ENCODE measurements at places on chromosomes 4 and X.

DNA sequence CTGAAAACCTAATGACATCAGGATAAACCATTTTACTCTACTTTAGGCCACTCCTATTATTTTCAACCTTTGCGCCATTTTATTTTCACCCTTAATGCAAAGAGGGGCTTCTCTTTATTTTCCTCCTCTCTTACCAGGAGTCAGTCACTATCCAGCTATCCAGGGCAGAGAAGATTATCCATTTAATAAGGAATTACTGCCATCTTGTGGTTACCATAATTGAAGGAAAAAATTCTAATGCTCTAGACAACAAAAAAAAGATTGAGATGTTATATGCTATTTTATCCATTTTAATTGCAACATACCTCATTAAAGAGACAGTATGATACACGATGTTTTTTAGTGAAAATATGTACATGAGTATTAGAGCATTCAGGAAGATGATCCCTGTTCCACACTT is 514.5 kb upstream of the FAM241A start:
- no peak for DNase-seq

GRCh38 chrX:30935985-30936384 is 46.9 kb upstream of the TAB3 start:
- no peak for DNase-seq

DNA sequence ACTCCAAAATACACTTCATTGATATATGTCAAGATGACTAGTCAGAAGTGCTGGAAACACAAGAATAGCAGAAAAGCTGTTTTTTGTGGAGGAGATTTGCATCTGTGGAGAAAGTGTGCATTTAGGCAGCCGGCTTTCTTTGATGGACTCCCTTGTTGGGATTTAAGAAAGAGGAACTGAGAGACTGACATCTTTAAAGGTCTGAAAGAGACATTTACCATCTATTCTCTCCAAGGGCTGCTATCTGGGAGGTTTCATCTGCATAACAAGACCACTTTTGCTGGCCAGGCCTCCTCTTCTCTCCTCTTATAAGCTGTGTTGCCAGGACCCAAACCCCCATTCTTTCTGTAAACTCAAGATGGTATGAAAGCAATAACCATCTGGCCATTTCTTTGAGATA is 1065.0 kb downstream of the NLGN4X start:
- no peak for DNase-seq

- no peak for DNase-seq
These were observed 17.5 kb downstream of the ANKRD50 start for GRCh38 chr4:124694946-124695598.

- no peak for DNase-seq
These were observed 15.6 kb downstream of the RBM41 start for GRCh38 chrX:107102980-107103379.

DNA sequence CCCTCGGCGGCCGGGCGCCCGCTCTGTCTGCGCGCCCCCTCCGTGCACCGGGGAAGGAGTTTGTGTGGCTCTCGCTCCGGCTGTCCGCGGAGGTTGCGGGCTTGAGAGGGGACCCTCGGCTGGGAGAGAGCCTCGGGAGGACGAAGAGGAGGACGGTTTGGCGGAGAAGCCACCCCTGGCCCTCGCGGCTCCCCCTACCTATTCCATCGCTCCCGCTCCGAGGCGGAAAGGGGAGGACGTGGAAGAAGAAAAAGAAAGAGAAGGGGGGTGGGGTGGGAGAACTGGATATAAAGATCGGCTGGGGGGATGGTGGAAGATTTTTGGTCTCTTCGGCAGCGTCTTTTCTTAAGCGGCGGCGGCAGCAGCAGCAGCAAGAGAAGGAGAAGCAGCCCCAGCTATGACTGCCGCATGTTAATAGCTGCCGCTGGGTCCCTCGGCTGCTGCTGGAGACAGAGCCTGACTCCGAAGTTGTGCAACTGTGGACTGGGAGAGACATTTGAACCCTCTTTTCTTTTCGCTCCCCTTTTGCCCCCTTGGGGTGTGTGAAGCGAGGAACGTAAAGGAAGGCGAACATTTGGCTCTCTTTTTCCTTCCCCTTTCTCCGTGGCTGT is 895 bp downstream of the ADGRL3 start:
- no peak for DNase-seq

GRCh38 chrX:15468036-15468435 is 25.1 kb downstream of the PIR start:
- no peak for DNase-seq

- no peak for DNase-seq
These were observed 33.8 kb upstream of the MAMLD1 start for GRCh38 chrX:150329282-150329681.

DNA sequence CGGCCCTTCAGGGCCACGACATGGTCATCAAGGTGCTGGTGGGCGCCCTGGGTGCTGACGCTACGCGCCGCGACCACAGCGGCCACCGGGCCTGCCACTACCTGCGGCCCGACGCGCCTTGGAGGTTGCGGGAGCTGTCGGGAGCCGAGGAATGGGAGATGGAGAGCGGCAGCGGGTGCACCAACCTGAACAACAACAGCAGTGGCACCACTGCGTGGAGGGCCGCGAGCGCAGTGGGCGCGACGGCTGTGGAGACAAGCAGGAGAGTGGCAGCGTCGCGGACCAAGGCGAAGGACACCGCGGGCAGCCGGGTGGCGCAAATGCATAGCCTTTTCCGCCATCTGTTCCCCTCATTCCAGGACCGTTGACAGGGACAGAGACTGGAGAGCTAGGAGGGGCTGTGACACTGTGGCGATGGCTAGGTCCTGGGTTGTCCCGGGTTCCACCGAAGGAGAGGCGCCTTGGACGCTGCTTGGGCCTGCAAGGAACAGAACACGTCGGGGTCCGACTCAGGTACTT is 919 bp downstream of the SOWAHD start:
- no peak for DNase-seq

DNA sequence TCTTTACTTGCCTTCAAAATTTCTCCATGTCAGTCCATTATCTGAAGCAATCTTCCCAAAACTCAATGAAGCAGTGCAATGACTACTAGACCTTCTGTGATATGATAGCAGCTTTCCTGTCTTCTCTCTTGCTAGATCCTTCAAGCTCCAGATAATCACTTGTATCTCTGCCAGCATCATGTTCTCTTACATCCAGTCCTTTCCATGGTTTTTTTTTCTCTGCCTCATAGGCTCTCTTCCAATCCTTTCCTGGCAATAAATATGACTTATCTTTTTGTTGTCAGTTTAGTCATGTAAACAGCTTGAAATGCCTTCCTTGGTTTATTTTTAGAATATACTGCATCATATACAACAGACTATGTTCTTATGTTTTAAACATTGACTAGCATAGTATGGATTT is 193.5 kb downstream of the CFAP299 start:
- no peak for DNase-seq

DNA sequence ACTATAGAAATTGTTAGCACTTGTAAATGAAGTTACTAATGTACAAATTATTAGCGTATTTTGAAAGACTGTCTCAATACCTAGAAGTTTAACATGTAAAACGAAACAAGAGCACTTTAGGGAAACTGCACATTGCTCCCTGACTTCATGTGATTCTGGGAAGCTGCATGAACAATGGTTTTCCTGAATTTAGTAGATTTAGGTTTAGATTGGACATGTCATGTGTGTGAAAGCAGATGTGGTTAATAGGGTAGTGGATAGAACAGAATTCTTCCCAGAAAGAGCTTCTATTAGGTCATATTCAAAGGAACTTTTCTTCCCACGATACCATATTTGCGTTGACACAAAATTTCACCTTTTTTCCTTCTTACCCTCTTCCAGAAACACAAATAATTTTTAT is 14.9 kb upstream of the CXCL8 start:
- DNase-seq: no peak

DNA sequence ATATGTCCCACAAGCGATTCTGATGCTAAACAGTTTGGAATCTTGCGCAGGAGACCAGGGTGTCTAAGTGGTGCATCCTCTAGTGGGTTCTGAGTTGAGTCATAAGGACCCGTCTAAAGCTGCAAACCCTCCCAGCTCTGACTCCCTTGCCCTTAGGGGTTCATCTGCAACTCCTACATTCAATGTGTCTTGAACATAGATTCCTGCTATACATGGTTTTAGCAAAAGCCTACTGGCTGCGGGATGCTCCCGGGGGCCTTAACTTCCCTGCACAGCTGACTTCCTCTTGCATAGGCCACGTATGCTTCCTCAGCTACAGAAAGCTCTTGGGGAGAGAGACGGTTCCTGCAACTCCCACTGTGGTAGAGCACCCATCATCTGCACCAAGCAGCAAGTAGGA is 236.7 kb downstream of the EVC2 start:
- no peak for DNase-seq

GRCh38 chr4:152118819-152119553 is 358.2 kb upstream of the GATB start:
- no peak for DNase-seq

DNA sequence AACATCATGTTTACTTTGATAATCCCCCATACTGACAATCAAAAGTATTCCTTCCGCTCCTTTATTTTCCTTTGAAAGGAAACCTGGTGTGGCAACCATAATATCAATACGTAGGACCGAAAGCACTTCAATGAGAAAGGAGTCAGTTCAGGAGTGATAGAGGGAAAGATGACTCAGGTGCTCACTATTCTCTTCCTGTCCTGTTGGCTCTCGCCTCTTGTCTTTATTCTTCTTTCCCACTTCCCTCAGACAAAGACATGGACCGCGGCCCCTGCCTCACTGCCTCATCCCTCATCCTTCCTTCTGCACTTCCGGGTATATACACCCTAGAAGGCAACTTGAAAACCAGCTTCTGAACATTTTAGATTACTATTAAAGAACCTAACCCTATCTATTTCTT is 49.8 kb upstream of the TNIP3 start:
- DNase-seq: no peak

- DNase-seq: no peak
These were observed 2.3 kb upstream of the SERPINA7 start for GRCh38 chrX:106040861-106041260.

All from stimulated activated CD4-positive, alpha-beta T cell treated with anti-CD3 and anti-CD28 coated beads, Interleukin-2, amount 100 ng/mL, for 24 hours (primary cell).